ENCODE measurements at places on chromosomes 1 and 21. TPM values are rescaled to one million over a fixed set of nuclear protein-coding genes. Genes with fewer than 3 reads are reported as not detected.

Gene KCNJ9
- not detected for total RNA-seq

Gene PGLYRP3
- not detected for total RNA-seq

Gene SLC25A34
- total RNA-seq = 0.53 TPM

Gene NUAK2
- 29.7 TPM for total RNA-seq

Gene OR2M7
- not detected for total RNA-seq

Gene S100A8
- total RNA-seq = not detected

Gene LYPD8
- not detected for total RNA-seq

Gene NPHS2
- total RNA-seq = not detected
